GM23338 (cell line): ENCODE measurements at places on chromosomes 16 and 17. TPM values are rescaled to one million over a fixed set of nuclear protein-coding genes. Genes with fewer than 3 reads are reported as not detected.

PITPNM3 gene
- 1.5 and 2.2 TPM in 2 replicates for total RNA-seq

IRF8 gene
- total RNA-seq: 1.4 and 2.8 TPM in 2 replicates

TRPV3 gene
- 0.69 and 0.70 TPM in 2 replicates for total RNA-seq

ABCA9 gene
- not detected in 2 replicates for total RNA-seq

TVP23A gene
- total RNA-seq: 1.6 and 4.5 TPM in 2 replicates

SPN gene
- 2.1 and 2.3 TPM in 2 replicates for total RNA-seq

CCL17 gene
- total RNA-seq: not detected in 2 replicates

IRX3 gene
- 0.90 and 1.7 TPM in 2 replicates for total RNA-seq

ICAM2 gene
- total RNA-seq: 0.31 and 0.58 TPM in 2 replicates
